ENCODE measurements at places on chromosomes 1 and 21. TPM values are rescaled to one million over a fixed set of nuclear protein-coding genes. Genes with fewer than 3 reads are reported as not detected.

- peak overlapping the region; percentile 91 for H3K27ac ChIP-seq
- H3K36me3 ChIP-seq, result no peaks in the 10 kb centered on the region
- DNase-seq, result no peak
- H3K4me3 ChIP-seq, result peak overlapping the region; percentile 47
- peaks cover 84% of the 10 kb centered on the region for H3K4me1 ChIP-seq
- no peaks in the 10 kb centered on the region for H3K27me3 ChIP-seq
These were observed 22.9 kb downstream of the ATP2B4 start for GRCh38 chr1:203649551-203649998.

CHIA gene
- total RNA-seq, result not detected

GRCh38 chr1:61740751-61741700 lies 1.3 kb upstream of the PATJ start:
- H3K36me3 ChIP-seq, result no peaks in the 10 kb centered on the region
- peaks cover 18% of the 10 kb centered on the region for H3K4me1 ChIP-seq
- H3K27me3 ChIP-seq, result no peaks in the 10 kb centered on the region
- peak overlapping the region; percentile 98 for H3K27ac ChIP-seq
- peak; percentile 72 for DNase-seq

GRCh38 chr21:39318091-39318959 lies 4.9 kb upstream of the BRWD1 start:
- H3K4me3 ChIP-seq, result no peak overlapping the region
- peaks cover 54% of the 10 kb centered on the region for H3K4me1 ChIP-seq
- peak overlapping the region; percentile 86 for H3K27ac ChIP-seq

DNA sequence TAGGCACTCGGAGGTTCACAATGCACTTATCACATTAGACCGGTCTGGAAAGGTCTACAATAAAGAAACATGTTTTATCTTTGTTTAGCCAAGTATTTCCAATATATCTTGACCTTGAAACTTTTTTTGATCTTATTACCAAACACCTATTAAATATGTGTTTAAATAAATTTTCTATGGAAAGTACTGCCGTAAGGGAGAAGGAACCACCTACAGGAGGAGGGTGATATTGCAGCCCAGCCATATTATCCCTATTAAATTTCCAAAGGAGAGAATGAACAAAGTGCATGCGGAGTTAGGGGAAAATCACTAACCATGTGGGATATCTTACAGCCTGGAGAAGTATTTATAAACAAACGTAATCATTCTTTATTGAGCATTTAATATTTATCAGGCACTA lies 14.5 kb downstream of the BRINP2 start:
- no peaks in the 10 kb centered on the region for H3K36me3 ChIP-seq
- no peaks in the 10 kb centered on the region for H3K27me3 ChIP-seq
- H3K27ac ChIP-seq, result no peak overlapping the region
- peaks cover 10% of the 10 kb centered on the region for H3K4me1 ChIP-seq
- H3K4me3 ChIP-seq, result no peak overlapping the region
- no peak for DNase-seq

GRCh38 chr1:219900201-219900600 lies 28.2 kb downstream of the SLC30A10 start:
- DNase-seq, result no peak
- H3K27me3 ChIP-seq, result no peaks in the 10 kb centered on the region
- H3K4me3 ChIP-seq, result no peak overlapping the region
- no peaks in the 10 kb centered on the region for H3K36me3 ChIP-seq
- H3K27ac ChIP-seq, result no peak overlapping the region

- peaks cover 27% of the 10 kb centered on the region for H3K36me3 ChIP-seq
- no peak overlapping the region for H3K4me3 ChIP-seq
- DNase-seq, result no peak
These were observed 3.8 kb downstream of the DDX59 start for GRCh38 chr1:200665861-200666260.

GRCh38 chr1:203359010-203359571 lies 8.2 kb upstream of the FMOD start:
- H3K4me3 ChIP-seq, result no peak overlapping the region
- no peaks in the 10 kb centered on the region for H3K36me3 ChIP-seq
- no peak for DNase-seq
- no peaks in the 10 kb centered on the region for H3K27me3 ChIP-seq
- H3K27ac ChIP-seq, result no peak overlapping the region

DNA sequence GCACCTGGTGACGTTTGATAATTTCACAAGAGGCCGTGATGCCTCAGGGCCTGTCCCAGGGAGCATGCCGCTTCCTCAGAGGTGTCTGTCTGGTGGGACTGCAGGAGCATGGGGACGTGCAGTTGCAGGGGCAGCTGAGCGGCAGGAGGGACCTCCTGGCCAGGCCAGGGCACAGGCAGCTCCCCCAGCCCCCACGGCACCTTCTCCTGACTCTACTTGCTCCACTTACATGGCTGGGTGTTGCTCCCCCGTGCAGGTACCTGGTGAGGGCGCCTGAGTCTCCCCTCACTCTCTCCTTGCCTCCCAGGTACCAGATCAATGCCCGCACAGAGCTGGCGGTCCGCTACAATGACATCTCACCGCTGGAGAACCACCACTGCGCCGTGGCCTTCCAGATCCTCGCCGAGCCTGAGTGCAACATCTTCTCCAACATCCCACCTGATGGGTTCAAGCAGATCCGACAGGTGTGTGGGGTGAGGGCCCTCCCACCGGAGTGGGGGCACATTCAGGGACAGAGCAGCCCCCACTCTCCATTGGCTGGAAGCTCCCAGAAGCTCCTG lies 108.4 kb downstream of the PDE9A start:
- H3K27ac ChIP-seq, result no peak overlapping the region
- no peak overlapping the region for H3K4me3 ChIP-seq
- peaks cover 28% of the 10 kb centered on the region for H3K36me3 ChIP-seq
- DNase-seq, result no peak

- peak overlapping the region; percentile 92 for H3K27ac ChIP-seq
- DNase-seq, result no peak
- H3K36me3 ChIP-seq, result peaks cover 15% of the 10 kb centered on the region
- H3K4me3 ChIP-seq, result no peak overlapping the region
These were observed 3.1 kb downstream of the ENO1 start for GRCh38 chr1:8875216-8875861.

Data from esophagus muscularis mucosa (tissue), 4 donors.